ENCODE measurements at places on chromosomes 5 and 9. TPM values are rescaled to one million over a fixed set of nuclear protein-coding genes. Genes with fewer than 3 reads are reported as not detected.

The FOXD1 gene
- total RNA-seq, result 0.12 TPM

- DNase-seq, result no peak
Observed at GRCh38 chr5:17087035-17087434, 130.4 kb upstream of the BASP1 start.

DNA sequence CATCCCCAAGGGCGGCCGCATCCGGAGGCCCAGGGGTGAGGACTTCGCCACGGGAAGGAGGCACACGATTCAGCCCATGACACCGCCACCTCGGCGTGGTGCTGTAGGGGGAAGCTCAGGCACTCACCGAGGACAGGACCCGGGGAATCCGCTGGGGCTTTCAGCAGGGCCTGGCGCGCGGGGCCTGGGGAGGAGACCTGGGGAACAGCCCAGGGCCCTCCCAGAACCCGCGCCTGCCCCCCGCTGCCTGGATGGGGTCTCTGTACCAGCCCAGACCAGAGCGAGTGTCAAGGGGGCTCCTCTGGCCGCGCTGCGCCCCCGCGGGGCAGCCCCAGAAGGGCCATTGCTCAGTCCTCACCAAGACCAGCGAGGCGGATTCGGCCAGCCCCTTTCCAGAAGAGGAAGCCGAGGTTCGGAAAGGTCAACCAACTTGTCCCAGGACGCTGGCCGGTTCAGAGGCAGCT is 12.8 kb downstream of the COL23A1 start:
- peak; percentile 67 for DNase-seq

GRCh38 chr9:114472765-114473446 is 32.4 kb downstream of the WHRN start:
- DNase-seq, result no peak

DNA sequence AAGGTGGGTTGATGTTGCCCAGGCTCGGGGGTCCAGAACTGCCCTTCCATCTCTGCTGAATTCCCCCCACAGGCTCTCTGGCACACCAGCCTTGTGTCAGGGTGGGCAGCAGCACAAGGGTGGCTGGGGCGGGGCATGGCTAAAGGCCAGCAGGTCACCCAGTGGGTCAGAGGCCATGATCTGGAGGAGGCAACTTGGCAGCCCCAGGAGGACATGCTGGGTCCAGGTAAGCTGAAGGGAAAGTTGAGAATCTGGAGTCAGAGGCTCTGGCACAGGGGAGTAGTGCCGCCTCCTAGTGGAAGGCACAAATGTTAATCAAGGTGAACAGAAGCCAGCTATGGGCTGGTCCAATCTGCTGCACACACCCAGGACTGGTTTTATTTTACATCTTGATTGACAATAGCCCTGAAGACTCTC is 6.2 kb downstream of the TMEM8B start:
- peak; percentile 42 for DNase-seq

DNA sequence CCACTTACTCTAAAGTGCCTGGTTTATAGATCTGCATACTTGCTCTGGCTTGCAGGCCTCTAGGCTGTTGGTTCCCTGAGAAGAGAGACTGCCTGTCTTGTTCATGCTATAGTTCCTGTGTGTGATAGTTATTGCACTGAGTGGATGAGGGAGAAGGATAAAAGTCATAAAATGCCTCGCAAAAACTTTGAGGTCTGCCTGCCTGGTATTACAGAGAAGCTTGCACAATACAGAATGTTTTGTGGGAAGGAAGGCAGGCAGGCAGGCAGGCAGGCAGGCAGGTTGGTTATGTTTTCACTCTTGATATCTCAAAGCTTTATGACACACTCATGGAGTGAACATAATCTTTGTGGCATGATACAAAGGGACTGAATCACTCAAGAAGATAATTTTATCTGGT is 287.1 kb downstream of the SLIT3 start:
- no peak for DNase-seq

DNA sequence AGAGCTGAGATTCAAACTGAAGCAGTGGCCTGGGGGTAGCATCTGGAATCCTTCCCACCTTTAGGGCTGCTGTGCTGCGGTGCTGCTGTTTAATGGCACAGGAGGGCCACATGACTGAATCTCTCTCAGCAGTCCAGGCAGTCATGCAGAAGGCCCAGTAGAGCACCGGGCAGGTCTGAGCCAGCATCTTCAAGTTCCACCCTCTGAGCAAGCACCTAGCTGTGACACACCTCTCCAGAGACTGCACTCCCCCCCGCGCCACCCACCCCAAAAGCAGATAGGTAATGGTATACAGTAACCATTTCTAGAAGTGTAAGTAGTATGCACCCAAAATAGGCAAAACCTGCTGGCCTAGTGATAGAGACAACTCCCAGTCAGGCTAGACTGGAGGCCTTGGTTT is 8.2 kb downstream of the IL4 start:
- DNase-seq, result no peak

GRCh38 chr9:133031496-133031911 is 707 bp downstream of the GTF3C5 start:
- peak; percentile 25 for DNase-seq

DNA sequence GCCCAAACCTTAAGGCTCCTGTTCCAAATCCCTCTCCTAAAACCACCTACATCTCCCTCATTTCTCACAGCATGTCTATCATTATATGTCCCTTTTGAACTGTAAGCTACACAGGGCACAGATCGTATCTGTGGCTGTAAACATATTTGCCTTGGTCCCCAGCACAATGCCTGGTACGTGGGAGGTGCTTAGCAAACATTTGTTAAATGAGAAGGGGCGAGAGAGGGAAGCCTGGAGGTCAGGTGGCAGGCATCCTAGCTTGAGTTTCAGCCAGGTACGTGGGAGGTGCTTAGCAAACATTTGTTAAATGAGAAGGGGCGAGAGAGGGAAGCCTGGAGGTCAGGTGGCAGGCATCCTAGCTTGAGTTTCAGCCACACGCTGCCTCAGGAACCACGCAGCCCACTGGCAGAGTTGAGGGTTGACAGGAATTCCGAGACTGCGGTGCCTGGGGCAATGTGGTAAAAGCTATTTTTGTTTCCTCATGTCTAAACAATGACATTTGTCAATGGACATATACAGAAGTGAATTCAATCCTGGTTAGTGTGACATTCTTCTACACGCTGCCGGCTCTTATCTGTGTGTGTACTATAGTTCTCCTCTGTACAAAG is 113.6 kb downstream of the EFNA5 start:
- DNase-seq, result no peak

The LCN15 gene
- total RNA-seq, result not detected

The MARCOL gene
- not detected for total RNA-seq

DNA sequence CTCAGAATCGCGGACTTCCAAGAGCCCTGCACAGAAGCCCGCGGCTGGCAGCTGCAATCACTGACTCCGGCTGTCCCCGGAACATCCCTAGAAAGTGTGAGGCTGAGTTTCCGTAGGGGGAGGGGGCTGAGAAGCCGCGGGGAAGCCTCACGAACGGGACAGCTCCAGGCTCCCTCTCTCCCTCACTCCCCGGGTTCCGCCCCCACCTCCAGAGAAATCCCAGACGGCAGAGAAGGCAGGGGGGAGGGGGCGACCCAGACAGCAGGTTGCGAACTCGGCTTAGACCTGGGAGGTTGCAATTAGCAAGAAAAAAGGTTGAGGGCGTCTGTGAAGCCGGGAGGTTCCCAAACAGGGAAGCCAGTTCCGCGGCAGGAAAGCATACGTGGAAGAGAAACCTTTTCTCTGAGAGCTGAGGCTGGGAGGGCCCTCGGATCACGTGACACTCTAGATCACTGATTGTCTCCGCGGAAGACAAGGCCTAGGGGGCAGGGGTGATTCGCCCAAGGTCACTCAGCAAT is 73.8 kb upstream of the CPLX2 start:
- peak; percentile 67 for DNase-seq

The BTNL8 gene
- 0.22 TPM for total RNA-seq

All from neural progenitor cell (in vitro differentiated cells).